Stimulated activated CD8-positive, alpha-beta memory T cell treated with anti-CD3 and anti-CD28 coated beads, Interleukin-2, amount 100 ng/mL, for 48 hours (primary cell): ENCODE measurements at places on chromosomes 12 and 14.

GRCh38 chr14:93994919-93995682 lies 2.0 kb upstream of the CCDC197 start:
- DNase-seq, result peak; percentile 64

DNA sequence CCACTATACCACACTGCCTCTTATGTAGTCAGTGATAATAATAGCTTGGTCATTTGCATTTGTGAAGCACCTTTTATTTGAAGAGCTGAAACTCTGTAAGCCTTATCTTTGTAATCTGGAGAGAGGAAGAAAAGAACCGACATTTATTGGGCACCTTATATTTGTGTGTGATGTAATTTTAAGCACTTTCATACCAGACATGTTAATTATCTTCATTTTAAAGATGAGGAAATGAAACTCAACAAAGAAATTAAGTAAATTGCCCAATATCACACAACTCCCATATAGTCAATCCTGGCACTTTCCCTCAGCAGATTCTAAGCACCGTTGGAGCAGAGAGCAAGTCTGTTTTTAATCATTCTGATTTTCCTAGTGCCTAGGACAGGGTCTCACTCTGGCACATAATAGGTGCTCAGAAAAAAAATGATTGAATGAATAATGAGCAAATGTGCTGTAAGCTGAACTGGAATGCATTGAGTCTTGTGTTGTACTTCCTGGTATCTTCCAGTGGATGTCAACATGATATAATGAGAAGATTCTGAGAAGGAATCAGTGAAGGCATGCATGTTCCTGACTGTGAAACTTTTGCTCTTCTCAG lies 418.9 kb downstream of the ZFP36L1 start:
- DNase-seq, result no peak

GRCh38 chr12:31316891-31317290 lies 9.1 kb downstream of the SINHCAF start:
- DNase-seq, result no peak

GRCh38 chr14:65574611-65575010 lies 162.1 kb downstream of the FUT8 start:
- DNase-seq, result no peak

GRCh38 chr12:76591476-76591875 lies 31.9 kb upstream of the OSBPL8 start:
- DNase-seq, result no peak

- DNase-seq, result no peak
Measured at GRCh38 chr12:57579677-57580465, 11.1 kb upstream of the PIP4K2C start.

GRCh38 chr12:1496162-1496900 lies 98.0 kb downstream of the FBXL14 start:
- DNase-seq, result no peak

GRCh38 chr12:26648584-26648983 lies 184.4 kb downstream of the ITPR2 start:
- no peak for DNase-seq

DNA sequence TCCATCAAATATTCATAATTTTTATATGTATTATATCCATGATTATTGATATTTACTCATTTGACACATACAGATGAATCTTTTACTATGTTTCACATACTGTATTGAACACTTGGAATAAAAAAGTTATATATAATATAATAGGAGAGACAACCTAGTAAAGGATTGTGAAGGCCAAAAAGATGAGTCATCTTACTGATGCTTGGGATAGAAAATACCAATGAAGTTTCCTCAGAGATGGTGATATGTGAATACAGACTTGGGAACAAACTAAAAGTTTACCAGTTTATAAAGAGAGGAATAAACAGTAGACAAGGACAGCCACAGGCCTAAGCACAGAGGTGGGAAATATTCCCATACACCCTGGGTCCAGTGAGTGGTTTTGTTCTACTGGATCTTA lies 743.9 kb upstream of the FLRT2 start:
- no peak for DNase-seq

- DNase-seq, result no peak
Measured at GRCh38 chr14:72463291-72463866, 430.5 kb downstream of the DPF3 start.

DNA sequence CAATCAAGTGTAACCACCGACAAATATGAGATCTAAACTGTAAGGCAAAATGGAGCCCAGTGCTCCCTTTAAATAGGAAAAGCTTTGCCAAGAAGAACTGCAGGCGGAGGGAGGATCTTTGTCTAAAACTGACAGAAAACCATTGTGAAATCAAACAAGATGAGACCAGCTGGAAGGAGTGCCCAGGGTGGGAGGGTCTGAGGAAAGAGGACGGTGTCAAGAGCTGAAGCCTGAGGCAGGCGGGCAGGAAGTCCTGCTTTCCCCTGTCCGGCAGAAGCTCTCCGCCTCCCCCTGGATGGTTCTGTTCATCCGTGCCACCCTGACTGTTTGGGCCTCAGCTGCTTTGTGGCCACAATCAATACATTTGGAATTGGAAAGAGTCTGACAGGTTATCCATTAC lies 37.5 kb downstream of the CDC42BPB start:
- no peak for DNase-seq

DNA sequence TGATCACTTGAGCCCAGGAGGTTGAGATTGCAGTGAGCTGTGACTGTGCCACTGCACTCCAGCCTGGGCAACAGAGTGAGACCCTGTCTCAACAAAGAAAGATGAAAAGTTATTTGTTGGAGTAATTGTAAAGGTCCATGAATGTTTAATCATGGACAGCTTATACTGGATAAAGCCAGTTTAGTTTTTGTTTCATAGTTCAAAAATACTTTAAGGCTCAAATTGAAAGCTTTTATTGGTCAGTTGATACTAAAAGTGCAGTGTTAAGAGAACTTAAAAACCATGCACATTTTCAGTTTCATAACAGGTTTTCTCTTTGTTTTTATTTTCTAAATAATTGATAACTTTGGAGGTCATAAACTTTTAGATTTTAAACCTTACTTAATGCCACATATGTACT lies 108.4 kb downstream of the MON2 start:
- DNase-seq, result no peak

DNA sequence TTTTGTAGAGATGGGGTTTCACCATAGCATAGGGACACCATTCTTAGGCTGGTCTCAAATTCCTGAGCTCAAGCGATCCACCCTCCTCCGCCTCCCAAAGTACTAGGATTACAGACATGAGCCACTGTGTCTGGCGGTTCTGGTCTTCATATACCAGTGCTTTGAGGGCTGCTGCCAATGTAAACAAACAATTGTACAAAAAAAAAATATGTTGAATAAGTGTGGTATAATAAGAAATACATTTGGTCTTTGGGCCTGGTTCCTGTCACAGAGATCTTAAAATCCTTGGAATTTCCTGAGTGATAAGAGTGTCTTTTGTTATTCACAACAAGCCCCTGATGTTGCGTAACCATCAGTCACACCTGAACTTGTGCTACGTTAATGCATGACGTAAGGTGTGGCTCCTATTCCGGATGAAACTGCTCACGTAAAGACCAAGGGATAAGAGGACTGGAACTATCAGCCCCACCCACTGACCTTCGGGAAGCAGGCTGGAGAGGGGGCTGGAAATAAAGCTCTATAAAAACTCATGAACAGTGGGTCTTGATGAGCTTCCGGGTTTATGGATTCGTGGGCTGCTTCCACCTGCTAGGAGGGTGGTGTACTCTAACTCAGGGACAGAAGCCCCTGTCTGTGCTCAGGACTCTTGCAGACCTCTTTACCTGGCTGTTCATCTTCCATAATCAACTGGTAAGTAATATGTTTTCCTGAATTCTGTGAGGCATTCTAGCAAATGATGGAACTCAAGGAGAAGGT lies 16.5 kb upstream of the RIMKLB start:
- no peak for DNase-seq

DNA sequence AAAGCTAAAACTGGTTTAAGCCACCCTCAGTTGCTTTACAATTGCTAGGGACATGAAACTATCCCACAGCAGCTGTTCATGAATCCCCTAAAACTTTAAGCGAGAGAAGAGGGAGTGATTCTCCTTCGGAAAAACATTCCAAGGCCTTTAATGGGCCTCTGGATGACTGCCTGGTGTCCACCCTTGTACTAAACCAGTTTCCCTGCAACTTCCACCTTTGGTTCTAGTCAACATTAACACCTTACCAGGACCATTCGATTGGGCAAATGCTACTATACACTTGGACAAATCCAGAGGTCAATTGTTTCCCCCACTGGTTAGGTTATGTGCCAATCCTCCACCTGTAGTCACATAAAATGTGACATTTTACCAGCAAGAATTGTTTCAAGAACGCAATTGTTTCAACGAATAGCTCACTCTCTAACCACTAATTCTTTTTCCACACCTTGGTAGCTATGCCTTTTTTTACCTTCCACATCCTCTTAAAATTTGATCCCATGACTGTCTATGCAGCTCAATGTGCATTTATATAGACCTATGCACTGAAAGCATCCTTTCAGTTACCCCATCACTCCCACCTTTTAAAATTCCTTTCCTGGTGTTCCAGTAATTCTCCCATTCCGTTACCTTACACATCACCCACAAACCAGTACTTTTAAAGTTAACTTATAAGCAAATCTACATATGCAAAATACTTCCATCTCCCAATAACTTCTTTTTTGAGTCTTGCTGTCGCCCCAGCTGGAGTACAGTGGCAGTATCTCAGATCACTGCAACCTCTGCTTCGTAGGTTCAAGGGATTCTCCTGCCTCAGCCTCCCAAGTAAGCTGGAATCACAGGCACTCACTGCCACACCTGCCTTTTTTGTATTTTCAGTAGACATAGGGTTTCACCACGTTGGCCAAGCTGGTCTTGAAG lies 3.6 kb downstream of the UBC start:
- no peak for DNase-seq

- DNase-seq, result no peak
Measured at GRCh38 chr14:100150932-100151587, 8.4 kb downstream of the DEGS2 start.

GRCh38 chr12:10235761-10236631 lies 23.3 kb downstream of the GABARAPL1 start:
- DNase-seq, result no peak

- no peak for DNase-seq
Measured at GRCh38 chr12:93622485-93622884, 50.0 kb downstream of the SOCS2 start.

DNA sequence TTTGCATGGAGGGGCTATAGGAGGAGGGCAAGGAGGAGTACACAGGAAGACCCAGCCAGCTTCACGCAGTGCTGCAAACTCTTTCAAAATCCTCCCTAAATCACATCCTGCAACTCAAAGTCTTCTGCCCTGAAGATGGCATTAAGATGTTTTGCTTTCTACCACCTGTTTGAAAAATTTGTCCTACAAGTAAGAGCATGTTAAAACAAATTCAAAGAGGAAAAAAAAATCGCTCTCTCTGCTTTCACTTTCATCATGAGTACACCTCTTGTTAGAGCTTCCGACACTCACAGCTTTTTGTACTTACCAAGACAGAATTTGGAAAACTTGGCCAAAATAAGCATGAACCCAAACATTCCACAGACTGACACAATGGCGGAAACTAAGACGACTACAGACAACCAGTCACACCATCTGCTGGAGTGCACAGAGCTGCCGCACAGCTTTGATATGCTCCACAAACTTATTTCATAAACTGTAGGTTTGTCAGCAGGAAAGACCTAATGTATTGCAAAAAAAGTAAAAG lies 21.3 kb downstream of the GCH1 start:
- no peak for DNase-seq
